ENCODE measurements at places on chromosomes 12 and 14.

GRCh38 chr14:104470588-104470987 is 109.0 kb upstream of the C14orf180 start:
- no peak for DNase-seq

GRCh38 chr12:64268409-64268808 is 46.3 kb upstream of the KICS2 start:
- no peak for DNase-seq

GRCh38 chr12:47590771-47591360 is 115.0 kb downstream of the RPAP3 start:
- no peak for DNase-seq

- DNase-seq: no peak
Observed at GRCh38 chr12:95733141-95733825, 57.3 kb downstream of the NTN4 start.

DNA sequence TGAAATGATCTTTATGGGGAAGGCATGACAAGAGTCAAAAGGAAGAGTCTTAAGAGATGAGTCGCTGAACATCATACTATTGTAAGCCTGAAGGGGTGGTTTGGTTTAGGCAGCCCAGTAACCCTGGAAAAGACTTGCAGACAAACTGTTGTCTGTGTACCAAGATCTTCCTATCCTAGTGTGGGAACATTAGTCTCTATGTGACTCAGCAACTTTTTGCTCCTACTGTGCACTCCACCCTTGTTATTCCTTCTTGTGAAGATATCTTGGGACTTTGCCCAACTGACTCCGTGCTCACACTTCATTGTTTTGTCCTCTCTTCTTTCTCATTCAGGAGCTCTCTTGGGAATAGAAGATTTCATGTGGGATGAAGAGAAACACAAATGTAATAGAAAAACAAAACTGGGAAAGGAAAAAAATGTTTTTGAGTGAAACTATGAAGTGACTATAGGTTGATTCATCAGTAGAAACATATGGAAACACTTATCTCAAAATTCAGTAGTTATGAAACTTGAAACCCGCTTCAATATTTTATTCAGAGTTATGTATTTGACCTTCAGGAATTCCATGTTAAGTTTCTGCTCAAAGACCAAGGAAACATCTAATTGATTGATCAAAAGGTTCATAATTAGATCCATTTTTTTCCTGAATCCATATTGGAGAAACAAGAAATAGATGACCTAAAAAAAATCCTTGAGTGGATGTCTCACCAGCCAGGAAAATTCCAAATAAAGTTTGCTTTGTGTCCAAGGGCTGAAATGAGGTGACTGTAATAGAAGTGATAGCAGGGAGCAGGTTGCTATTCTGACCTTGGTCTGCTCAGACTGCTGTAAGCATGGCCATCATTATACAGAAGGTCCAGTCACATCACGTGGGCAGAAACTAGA is 67.2 kb downstream of the BTG1 start:
- DNase-seq: no peak

DNA sequence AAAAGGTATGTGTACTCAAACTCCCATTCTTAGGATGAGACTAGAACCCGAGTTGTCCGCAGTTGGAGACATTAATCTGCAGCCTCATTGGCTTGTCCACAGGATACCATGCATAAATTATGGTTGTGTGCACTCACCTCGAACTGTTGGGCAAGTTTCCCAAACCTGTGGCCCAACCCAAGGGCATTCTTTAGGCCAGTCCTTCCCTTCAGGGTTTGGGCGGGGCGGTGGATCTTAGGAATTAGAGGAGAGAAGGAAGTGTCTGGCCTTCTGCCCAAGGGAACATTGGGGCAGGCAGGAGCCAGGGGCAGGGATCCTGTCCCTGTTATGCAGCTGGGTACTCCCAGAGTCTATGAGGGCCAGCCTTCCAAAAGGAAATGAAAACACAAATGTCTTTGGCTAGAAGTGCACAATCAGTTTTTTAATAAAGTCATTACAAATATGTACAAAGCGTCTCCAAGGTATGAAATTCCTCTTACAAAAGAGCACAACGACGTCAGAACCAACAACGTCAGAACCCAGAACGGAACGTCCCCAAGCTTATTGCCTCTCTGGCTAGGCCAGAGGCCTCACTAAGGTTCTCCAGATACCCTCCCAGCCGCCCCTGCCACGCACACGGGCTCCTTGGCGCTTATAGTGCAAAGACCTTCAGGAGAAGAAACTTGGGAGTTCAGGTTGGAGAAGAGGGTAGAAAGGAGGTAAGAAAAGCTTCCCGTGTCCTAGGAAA is 25.3 kb downstream of the HRK start:
- DNase-seq: no peak

- DNase-seq: no peak
Observed at GRCh38 chr12:99736760-99737269, 89.3 kb downstream of the GARIN6 start.

DNA sequence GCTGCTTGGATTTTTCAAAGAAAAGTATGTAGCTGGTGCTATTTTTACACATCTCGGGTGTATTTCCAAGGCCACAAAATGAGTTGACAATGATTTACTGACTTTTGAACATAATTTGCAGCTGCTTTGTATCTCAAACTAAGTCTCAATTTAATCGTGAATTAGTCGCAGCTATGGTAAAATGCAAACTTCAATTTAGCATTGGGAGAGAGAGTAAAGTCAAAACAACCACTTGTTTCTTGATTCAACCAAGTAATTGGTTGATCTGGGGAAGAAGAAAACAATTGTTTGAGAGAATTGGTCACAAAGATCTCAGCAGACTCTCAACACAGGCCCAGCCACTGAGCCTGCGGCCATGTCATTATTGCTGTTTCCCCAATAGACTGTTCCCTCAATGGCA is 75.0 kb upstream of the DYRK2 start:
- DNase-seq: no peak

GRCh38 chr14:81561084-81561775 is 27.6 kb upstream of the SEL1L start:
- no peak for DNase-seq

DNA sequence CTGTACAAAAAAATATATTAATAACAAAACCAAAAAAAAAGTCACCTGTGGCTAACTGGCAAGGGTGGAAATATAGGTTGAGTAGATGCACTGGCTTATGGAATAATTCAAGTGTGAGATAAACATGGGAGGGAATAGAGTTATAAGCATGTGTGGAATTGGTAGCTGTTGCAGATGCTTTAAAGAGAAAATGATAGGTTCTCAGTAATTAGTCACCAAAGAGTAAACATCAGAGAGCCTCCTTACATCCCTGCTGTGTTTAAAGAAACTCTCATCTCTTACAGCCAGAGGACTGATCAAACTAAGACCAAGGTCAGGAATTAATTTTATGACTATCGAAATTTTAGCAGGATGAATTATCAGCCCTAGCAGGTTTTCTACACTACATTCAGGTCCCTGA is 70.5 kb downstream of the EGLN3 start:
- DNase-seq: no peak

GRCh38 chr14:52336241-52336640 is 22.1 kb downstream of the PTGER2 start:
- DNase-seq: no peak

- no peak for DNase-seq
Observed at GRCh38 chr14:100406505-100407131, 83.5 kb downstream of the SLC25A47 start.

DNA sequence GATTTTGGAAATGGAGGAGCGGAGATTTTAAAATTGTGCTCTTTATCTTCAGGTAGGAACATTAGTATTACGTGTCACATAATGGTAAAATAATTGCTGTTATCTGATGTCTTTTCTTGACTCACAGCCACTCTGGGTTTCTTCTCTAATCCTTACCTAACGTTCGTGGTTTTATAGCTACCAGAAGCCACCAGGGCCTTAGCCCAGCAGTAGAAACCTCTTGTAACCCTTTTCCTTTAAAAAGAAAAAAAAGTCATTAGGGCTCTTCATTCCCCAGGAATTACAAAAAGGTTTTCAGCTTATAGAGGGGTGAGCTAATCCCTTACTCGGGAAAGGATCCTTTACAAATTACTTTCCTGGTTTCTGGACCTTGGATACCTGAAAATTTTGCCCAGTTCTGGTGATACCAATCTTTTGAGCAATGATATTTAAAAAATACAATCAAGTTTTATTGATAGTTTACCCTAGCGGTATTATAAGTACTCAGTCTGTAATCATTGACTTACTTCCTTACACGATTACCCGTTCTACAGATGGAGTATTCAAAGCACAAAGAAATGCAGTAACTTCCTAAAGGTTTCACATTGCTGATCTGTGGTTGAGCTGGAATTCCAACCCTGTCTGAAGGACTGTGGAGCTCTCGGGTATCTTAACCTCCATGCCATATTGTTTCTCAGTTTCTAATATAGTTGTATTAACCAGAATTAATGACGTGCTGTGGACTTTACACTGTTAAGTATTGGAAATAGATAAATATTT is 1.6 kb downstream of the GABARAPL1 start:
- DNase-seq: no peak

GRCh38 chr12:89344043-89344861 is 8.0 kb downstream of the DUSP6 start:
- DNase-seq: no peak

DNA sequence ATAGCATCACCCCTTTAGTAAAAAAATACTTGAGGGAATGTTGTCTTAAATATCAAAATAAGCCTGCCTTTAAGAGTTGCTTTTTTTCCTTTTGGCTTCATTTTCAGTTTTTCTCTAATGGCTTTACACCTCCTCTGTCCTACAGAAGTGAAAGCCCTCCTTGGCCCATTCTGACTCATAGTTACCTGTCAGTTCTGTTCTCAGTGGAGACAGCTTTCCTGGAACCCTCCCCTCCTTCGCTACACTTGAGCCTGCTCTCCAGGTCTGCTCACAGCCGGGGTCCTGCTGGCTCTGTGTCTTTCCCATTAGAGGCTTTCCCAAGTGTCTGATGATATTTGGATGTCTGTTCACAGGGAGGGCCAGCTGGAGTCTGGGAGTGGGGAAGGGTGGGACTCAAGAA is 84.0 kb downstream of the PELI2 start:
- no peak for DNase-seq
